ENCODE measurements at places on chromosomes 11 and 22.

DNA sequence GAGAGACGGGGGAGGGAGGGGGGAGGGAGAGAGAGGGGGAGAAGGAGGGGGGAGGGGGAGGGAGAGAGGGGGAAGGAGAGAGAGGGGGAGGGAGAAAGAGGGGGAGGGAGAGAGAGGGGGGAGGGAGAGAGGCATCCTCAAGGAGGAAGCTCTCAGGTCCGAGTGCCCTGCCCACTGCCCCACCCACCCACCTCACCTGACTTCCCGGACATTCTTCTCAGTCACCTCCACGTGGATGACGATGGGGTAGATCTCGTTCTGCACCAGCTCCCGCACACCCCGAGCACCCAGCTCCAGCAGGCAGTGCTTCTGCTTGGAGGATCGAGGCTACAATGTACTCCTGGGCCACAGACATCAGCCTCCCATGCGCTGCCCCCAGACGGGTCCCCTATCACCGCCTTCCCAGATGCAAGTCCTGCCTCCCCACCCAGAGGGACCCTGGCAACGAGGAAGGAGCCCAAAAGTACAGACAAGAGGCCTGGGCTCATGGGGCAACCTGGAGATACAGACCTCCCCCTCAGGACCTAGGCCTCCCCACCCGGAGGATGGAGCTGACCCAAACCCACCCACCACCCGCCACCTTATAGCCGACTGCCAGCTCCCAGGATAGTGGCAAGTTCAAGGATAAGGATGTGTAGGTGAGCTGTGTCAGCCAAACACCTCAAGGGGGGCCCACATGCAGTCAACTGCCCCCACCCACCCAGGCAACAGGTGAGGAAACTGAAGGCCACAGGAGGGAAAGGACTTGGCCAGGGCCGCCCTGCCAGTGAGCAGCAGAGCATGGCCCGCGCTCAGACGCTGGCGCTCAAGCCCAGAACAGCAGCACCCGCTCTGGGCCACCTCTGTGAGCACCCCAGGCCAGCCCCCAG is 5.6 kb upstream of the MFNG start:
- no peak for DNase-seq

DNA sequence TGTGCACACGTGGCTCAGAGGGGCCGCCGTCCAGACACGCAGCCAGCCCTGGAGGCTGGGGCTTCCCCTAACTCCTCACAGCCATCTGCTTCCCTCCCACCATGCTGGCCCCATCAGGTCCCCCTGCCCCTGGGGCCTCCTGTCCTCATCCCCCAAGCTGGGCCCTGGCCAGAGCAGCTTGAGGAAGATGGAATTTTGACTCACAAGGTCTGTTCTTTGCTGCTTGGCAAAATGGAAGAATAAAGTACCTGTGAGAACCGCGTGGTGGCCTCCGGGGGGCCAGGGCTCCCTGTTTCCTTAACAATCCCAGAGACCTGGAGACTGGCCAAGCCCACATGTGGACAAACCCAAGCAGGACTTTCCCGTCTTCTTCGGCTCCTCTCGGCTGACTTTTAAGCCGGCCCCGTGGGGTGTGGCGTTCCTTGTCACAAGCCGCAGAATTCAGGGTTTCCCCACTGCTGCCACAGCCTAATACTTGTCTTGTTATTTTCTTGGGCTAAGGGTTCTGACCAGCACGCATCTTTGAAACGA is 872.8 kb downstream of the BRD1 start:
- DNase-seq, result no peak

DNA sequence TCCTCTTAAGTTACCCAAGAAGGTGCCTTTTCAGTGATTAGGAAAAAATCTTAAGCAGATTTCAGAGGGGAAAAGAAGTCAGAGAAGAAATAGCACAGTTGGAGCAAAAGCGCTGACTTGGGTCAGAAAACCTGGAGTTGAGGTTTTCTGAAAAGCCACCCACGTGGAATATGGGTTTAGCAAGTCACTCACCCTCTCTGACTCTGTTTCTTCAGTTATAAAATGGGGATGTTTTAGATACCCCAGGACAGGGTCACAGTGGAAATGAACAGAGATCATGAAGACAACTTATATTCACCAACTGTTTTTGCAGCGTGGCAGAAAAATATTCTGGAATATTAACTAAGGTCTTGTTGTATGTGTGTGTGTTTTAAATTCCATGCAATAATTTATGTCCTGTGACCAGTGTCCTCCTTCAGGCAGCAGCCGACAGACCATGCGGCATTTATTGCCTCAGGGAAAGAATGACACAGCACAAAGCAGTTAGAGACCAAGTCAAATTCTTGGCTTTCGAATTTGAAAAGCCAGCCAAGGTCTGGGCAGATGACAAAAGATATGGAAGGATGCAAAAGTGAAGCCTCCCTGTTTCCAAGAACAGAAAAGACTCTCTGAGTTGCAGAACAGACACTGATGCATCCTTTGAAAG is 119.9 kb downstream of the MIAT start:
- DNase-seq, result no peak

DNA sequence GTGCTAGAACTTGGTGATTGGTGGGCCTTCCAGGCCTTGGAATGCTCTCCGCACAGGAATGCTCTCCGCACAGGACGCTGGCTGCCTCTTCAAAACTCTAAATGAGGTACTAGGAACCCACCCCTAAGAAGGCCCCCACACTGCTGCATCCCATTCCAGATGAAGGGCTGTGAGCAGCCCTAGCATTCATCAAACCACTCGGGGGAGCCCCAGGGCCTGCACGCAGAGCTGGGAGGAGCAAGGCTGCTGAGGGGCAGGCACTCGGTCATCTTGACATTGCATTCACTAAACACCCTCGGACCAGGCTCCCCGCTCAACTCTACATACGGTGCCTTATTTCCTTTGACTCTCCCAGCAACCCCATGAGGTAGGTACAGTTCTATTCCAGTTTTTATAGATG is 49.2 kb upstream of the EMID1 start:
- DNase-seq, result no peak

- DNase-seq, result no peak
Observed at GRCh38 chr11:44010789-44011251, 37.0 kb upstream of the ACCSL start.

- no peak for DNase-seq
Observed at GRCh38 chr11:6646576-6646917, 9.1 kb downstream of the DCHS1 start.

- DNase-seq, result no peak
Observed at GRCh38 chr11:1696608-1697570, at the start of gene KRTAP5-6. KRTAP5-6 (plus strand) TSS chr11:1697195; CDS start chr11:1697246, 51 bp downstream.

DNA sequence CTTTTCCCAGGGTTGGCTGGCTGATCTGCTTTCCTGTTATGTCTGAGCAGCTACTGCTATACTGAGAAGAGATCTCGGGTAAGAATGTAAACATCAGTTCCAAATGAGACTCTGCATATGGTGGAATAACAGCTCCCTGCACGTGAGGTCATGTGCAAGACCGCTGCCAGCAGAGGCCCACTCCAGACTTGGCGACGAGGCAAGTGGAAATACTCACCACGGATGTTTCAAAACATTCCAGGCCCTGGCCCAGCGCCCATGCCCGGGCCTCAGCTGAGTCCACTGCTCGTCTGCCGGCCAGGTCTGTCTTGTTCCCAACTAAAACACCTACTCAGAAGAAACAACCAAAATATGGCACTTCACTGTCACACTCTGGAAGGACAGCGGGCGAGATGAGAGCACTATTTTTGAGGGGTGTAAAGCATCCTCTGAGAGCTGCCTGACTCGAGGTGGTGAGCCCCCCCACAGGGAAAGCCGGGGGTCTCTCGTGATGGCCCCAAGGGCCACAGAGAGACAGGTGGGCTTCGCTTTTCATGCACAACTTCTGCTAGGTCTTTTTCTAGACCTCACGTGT is 13.1 kb downstream of the IFT27 start:
- no peak for DNase-seq

Data from COLO829 (cell line).